Stimulated activated naive CD4-positive, alpha-beta T cell (primary cell): ENCODE measurements at places on chromosomes 5 and 9.
A peak's percentile ranks its signal among the peaks of the same experiment; 100 is the strongest.

- DNase-seq: no peak
Measured at GRCh38 chr9:120032639-120033038, 547.3 kb downstream of the CDK5RAP2 start.

- peak; percentile 41 for DNase-seq
Measured at GRCh38 chr9:15509931-15510788, 610 bp downstream of the PSIP1 start.

DNA sequence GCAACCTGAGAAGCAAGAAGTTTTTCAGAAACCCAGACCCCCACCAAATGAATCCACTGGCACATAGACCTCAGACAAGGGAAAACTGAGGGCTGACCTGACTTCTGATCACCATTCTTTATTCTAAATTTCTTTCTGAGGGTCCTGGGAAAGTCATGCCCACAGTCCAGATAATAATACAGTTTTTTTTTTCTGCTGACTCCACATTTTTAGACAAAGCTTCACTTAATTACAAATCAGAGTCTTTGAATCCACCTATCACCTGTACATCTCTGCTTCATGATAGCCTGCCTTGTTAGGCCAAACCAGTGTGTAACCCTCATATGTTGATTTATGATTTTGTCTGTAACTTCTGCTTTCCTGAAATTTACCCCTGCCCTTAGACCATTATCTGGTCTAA lies 103.6 kb downstream of the PSAT1 start:
- no peak for DNase-seq

GRCh38 chr9:89996773-89997172 lies 392.0 kb downstream of the GADD45G start:
- DNase-seq: no peak

- DNase-seq: peak; percentile 38
Measured at GRCh38 chr5:141618030-141618803, 583 bp downstream of the DIAPH1 start.

DNA sequence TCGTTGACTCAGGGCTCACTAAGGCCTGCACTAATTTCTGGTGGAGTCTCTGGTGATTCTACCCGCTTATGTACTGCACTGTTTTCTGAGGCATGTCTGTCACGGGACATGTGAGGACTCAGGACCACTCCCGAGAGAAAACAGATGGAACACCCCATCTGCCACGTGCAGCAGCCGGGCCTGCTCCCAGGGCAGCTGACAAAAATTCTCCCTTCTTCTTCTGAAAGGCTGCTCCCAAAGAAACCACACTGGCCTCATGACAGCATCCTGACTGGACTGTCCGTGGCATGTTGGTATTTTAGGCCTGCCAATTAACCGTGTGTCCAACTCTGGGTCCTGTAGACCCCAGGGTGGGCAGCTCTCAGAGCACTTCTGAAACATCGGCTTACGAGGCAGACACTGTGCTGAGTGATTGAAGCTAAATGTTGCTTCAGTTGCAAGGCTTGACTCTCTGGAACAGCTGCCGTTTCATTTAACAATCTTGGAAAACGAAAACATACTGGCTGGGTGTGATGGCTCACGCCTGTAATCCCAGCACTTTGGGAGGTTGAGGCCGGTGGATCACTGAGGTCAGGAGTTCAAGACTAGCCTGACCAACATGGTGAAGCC lies 39.0 kb downstream of the FAM240B start:
- no peak for DNase-seq

- DNase-seq: no peak
Measured at GRCh38 chr5:2752821-2753439, 1.5 kb upstream of the IRX2 start.
